Testis (tissue), 5 donors: ENCODE measurements at places on chromosomes 11 and 22. TPM values are rescaled to one million over a fixed set of nuclear protein-coding genes. Genes with fewer than 3 reads are reported as not detected.

The SAA2 gene
- 2.1 TPM for polyA plus RNA-seq

The DRD2 gene
- polyA plus RNA-seq = 2.6 TPM

The PIK3IP1 gene
- polyA plus RNA-seq = 42.4 TPM

The OR5P2 gene
- polyA plus RNA-seq = not detected

The ELMOD1 gene
- 5.6 TPM for polyA plus RNA-seq

The RPS3 gene
- polyA plus RNA-seq = 1,294 TPM

The PGR gene
- polyA plus RNA-seq = 9.6 TPM

The CRYBA4 gene
- polyA plus RNA-seq = 2.6 TPM

The UBQLN3 gene
- polyA plus RNA-seq = 336 TPM

The NCAM1 gene
- 12.3 TPM for polyA plus RNA-seq

The ARHGEF17 gene
- 29.4 TPM for polyA plus RNA-seq

The ASRGL1 gene
- 295 TPM for polyA plus RNA-seq

The GRM5 gene
- polyA plus RNA-seq = 2.8 TPM

The OR8D1 gene
- not detected for polyA plus RNA-seq

The C22orf31 gene
- polyA plus RNA-seq = 4.5 TPM

The OR2D2 gene
- polyA plus RNA-seq = not detected

The PAMR1 gene
- polyA plus RNA-seq = 13.2 TPM

The DDX25 gene
- polyA plus RNA-seq = 257 TPM

The GGTLC2 gene
- 4.5 TPM for polyA plus RNA-seq

The KCNQ1 gene
- 6.0 TPM for polyA plus RNA-seq

The PSMD13 gene
- polyA plus RNA-seq = 133 TPM

The CBL gene
- polyA plus RNA-seq = 58.5 TPM

The APOA1 gene
- polyA plus RNA-seq = 617 TPM

The AMOTL1 gene
- polyA plus RNA-seq = 25.4 TPM

The DGCR6L gene
- 171 TPM for polyA plus RNA-seq
